ENCODE measurements at places on chromosomes 16 and 17.

DNA sequence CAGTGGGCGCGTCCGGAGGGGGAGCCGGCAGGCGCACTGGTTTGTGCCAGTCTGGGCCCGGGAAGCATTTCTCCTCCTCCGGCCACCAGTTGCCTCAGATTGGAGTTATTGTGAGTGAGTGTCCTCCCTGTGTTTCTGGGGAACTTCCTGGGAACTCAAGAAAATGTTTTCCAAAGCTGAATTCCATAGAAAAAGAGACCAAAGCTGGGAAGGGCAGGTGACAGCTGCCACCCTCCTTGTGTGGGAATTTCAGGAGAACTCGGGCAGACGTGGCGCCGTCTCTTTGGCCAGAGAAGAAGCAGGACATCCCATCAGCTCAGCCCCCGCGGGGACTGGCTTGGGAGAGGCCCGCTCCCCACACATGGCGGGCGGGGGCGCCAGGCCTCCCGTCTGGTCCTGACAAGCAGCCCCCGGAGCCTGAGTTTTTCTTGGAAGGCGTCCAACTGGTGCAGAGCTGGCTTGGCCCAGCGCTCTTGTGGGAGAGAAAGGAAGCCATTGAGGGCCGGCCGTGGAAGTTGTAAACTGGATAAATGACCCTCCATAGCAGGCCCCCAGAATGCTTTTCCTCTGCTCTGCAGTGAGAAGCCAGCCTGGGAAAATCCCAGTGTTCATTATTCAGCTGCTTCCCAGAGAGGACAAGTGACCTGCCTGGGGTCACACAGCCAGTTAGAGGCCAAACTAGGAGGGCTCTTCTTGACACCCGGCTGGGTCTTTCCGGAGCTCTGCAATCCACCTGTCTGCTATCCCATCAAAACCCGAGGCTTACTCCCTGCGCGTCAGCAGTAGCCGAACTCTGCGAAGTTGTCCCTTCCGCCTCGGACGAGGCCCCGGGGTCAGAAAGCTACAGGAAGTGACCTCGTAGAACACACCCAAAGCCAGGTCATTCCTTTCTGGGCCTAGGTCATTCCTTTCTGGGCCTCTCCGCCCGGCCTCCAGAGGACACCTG is 39.2 kb upstream of the GSE1 start:
- DNase-seq: no peak

DNA sequence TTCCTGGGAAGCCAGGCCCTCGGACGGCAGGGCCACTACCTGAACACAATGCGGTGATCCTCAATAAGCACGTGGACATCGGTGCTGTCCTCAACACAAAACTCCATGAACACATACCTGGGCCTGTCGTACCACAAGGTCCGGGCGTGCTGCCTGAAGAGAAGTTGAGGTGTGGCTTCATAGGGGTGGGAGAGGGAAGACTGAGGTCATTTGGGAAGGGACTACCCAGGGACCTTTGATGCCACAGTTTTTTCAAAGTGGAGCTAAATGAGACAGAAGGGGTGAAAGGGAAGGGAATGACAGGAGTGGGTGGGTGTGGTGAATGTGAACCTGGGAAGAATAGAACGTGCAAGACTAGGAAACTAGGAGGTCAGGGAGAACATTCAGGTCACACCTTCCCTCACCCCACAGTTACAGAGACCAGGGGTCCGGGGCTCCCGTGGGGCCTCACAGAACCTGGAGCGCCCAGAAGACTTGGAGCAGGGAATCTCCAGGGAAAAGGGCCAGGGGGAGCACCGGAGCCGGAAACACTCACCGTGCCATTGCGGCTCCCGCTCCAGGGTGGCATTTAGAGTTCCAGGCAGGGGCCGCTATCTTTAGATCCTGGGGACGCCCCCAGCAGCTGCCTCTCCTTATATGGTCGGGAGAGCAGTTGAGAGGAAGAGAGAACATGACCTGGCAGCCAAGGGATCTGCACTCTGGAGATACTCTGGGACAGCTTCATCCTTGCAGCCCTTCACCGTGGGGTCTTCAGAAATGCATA is at the start of gene PTGES3L:
TSS of gene PTGES3L (minus strand) at position 570 of the 763 bp plus-strand sequence. CDS start at position 543, 27 bp downstream.
- peak; percentile 40 for DNase-seq

GRCh38 chr16:89268585-89268984 is 51.1 kb downstream of the ZNF778 start:
- no peak for DNase-seq

DNA sequence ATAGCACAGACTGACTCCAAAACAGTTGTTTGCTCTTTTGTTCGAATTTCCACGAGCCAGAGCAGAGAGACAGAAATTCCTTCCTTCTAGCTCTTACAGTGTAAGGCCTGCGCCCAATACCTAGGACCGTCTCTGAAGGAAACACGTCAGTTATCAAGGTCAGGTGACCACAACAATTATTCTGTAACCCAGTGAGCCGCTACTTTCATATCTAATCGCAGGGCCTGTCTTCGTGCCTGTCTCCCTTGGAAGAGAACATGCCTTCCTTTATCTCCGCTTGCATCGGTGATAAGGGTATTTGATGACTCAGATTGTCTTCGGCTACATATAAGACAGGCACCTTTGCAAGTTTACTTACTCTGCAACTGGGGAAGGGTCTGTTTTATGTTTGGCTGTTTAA is 288.0 kb downstream of the MAF start:
- no peak for DNase-seq

- no peak for DNase-seq
Observed at GRCh38 chr16:79997257-79997656, 396.7 kb upstream of the MAF start.

Data from AML-193 (cell line).